NCI-H226 (cell line): ENCODE measurements at places on chromosomes 1 and 21.

- no peak for DNase-seq
Measured at GRCh38 chr1:92623187-92623778, 136.6 kb upstream of the GFI1 start.

GRCh38 chr1:187383366-187383765 lies 554.6 kb downstream of the PLA2G4A start:
- no peak for DNase-seq

DNA sequence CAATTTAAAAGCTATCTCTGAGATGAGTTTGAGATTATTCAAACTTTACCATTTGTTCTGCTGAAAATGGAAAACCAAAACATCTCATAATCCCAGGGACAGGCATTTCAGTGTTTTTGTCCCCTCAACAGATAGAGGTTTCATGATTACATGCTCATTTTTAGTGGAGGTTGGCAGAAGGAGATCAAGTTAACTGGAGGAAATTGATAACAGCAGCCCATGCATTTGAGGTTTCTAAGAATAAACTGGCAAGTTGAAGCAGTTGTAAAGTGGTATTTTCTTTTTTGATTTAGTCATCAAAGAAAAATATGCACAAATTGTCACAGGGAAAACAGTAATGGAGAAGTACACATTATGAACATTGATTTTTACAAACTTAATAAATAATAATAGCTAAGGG lies 205.8 kb downstream of the PLA2G4A start:
- no peak for DNase-seq

DNA sequence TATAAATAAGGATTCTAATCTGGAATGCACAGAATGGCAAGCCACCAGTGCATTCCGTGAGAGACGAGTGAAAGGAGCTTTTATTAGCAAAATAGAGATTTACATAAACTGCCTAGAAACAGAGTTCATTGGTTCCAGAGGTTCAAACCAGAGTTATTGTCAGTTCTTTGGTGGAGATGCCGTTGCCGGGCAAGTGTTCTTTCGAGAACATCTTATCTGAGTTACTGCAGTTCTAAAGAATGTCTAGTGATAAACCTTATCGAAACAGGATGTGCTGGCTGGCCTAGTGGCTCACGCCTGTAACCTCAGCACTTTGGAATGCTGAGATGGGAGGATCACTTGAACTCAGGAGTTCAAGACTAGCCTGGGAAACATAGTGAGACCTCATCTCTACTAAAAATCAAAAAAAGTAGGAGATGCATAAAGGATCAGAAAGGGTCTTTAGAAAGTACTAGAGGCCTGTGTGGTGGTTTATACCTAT lies 19.9 kb upstream of the EVI5 start:
- peak; percentile 99 for DNase-seq

DNA sequence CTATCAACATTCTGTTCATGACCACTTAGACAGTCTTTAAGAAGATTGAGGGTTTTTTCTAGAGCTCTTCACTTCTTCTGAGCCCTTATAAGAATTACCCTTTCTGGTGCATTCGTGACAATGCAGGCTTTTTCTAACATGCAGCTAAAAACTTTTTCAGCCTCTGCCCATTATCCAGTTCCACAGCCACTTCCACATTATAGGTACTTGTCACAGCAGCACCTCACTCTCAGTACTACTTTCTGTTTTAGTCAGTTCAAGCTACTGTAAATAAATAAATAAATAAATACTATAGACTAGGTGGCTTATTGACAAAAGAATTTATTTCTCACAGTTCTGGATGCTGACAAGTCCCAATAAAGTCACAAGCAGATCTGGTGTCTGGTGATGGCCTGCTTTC lies 284.4 kb upstream of the PKN2 start:
- no peak for DNase-seq

GRCh38 chr21:22804151-22804550 lies 1805.9 kb downstream of the NCAM2 start:
- DNase-seq: no peak

DNA sequence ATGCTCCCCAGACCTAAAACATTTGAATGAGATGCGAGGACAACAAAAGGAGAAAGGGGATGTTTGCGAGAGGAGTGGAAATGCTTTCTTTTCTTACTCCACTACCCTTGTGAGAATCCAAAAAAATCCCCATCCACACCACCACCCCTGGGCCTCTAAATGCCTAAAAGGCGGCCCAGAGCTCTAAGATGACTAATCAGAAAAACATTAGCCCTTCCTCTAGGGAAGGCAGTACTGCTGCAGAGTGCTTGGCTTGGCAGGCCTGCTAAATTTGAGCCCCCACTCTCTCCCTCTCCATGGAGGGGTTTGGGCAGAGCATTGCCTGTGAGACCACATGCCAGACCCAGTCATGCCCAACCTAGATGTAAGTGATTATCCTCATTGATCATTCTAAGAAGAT lies 347.9 kb downstream of the USH2A start:
- DNase-seq: peak; percentile 34

- no peak for DNase-seq
Measured at GRCh38 chr1:48790397-48790796, 13.7 kb upstream of the BEND5 start.

- no peak for DNase-seq
Measured at GRCh38 chr1:209756615-209757445, 977 bp downstream of the TRAF3IP3 start.

- DNase-seq: no peak
Measured at GRCh38 chr1:203136409-203137042, 9.0 kb downstream of the ADORA1 start.

DNA sequence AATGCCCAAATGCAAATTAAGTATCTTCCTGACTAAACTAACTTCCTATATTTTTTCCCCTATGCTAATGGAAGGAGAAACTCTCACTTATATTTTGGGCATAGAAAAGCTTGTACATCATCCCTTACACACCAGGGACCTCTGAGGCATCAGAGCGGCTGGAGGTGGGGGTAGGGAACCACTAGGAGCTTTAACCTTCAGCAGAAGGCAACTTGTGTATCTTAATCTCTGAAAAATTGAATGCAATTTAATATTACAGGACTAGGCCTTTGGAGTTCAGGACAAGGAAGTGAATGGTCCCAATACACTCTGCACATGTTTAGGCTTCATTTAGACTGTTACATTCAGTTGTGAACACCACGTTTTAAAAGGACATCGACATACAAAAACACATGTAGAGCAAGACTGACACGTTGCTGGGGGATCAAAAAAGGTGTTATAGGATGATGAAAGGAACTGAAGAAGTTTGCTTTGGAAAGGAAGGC lies 85.9 kb downstream of the NAV1 start:
- no peak for DNase-seq

DNA sequence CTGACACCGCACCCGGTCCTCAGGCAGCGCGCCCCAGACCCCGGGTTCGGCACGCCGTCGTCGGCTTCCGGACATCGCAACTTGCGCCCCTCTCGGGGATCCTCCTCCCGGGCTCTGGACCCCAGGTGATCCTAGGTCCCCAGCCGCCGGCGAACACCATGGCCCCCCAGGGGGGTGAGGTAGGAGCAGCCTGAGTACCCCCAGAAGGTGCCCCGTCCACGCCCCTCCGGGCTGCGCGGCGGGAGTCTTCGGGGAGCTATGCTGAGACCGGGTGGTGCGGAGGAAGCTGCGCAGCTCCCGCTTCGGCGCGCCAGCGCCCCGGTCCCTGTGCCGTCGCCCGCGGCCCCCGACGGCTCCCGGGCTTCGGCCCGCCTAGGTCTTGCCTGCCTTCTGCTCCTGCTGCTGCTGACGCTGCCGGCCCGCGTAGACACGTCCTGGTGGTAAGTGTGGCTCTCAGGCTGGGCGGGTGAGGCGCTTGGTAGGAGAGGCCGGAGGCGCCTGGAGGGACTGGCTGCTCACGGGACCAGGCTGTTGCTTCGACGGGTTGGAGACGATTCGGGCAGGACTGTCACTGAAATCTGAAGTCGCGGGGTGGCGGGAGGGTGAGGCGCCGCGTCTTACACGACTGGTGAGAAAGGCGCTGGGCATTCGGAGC lies 367 bp downstream of the WNT2B start:
- no peak for DNase-seq

GRCh38 chr1:187091666-187092065 lies 262.9 kb downstream of the PLA2G4A start:
- peak; percentile 54 for DNase-seq

DNA sequence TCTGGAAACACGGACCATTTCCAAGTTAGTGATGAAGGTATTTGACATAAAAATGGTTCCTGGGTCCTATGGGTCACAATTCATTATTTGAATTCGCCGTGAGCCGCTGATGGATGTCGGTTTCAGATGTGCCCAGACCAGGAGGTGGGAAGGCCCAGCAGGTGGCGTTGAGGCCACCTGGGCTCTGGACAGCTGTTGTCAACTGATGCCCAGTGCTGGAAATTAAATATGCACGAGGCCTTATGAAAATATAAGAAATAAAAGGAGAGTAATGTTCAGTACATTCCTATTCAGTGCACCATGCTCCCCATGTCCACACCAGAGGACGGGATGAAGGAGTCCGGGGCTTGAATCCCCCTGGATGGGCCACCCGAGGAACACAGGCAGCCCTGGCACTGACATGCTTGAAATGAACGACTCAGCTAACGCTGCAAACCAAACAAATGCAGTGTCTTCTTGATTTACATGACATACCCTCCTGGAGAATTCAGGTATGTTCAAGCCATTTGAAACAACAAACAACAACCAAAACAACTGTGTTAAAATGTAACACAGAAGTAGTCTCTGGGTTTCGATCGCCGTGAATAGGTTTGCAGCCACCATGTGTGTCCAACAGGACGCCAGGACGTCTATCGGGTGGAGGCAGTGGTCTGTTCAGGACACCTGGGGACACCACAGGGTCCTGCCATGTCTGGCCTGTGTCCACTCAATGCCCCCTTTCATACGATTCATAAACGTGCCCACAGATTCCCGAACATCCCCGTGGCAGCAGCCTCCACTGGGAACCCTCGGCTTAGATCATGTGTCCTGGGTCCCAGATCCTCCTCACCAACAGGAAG lies 6.1 kb downstream of the TFF3 start:
- DNase-seq: no peak

- no peak for DNase-seq
Measured at GRCh38 chr1:200670242-200671118, 773 bp upstream of the DDX59 start.

DNA sequence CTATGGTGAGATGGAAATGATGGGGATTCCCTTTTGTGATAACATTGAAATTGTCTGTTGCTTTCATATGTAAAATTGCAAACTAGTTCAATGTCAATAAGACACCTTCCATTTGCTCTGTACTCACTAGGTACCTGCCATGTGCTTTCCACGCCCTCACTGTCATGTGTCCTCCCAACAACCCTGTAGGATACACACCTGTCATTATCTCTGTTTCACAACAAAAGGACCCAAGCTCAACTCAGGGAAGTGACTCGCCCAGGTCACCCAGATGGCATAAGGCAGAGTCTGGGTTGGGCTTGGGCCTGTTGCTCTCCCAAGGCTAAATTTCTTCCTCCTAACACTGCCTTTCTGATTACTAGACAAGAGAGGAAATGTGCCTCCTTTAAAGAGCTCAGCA lies 45.3 kb upstream of the MCOLN3 start:
- DNase-seq: no peak

DNA sequence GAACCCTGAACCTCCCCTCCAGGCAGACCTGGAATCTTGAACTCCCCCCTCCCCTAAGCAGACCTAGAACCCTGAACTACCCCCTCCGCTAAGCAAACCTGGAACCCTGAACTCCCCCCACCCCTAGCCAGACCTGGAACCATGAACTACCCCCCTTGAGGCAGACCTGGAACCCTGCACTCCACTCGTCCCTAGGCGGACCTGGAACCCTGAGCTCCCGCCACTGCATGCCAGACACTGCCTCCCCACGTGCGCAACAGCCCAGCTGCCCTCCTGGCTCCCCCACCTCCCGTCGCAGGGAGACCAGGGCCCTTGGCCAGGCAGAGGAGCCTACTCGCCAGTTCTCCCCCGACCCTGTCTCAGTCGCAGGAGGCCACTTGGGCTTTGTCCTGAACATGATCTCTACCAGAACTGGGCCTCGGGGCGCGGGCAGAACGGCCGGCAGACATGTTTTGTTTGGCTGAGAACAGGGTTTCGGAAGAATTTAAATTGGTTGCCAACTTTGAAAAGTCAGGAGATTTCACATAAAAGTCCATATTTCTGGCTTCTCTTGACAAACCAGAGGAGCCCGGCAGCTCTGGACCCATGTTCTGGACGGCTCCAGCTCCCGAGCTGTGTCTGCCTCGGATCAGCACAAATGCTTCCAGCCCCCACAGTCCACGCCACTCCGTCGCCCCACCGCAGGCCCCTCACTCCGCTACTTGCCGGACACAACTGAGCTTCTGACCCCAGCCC lies 9.2 kb upstream of the PLEKHG5 start:
- DNase-seq: no peak

GRCh38 chr1:7915826-7916500 lies 24.7 kb downstream of the TNFRSF9 start:
- DNase-seq: no peak

DNA sequence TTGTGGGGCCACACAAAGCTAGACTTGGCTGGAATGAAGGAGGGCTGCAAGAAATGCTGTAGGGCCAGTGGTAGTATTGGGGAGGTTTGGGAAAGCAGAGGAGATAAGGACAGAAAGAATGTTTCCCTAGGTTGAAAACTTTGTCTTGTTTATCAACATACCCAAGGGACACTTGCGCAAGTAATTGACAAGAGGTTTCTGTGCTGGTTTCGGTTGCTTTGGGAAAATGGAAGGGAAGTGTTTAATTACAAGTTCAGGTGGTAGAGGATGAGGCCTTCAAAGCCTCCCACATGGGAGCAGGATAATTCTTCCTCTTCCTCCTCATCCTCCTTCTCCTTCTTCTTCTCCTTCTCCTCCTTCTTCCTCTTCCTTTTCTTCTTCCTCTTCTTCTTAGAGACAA lies 182.1 kb upstream of the LMO4 start:
- DNase-seq: no peak

DNA sequence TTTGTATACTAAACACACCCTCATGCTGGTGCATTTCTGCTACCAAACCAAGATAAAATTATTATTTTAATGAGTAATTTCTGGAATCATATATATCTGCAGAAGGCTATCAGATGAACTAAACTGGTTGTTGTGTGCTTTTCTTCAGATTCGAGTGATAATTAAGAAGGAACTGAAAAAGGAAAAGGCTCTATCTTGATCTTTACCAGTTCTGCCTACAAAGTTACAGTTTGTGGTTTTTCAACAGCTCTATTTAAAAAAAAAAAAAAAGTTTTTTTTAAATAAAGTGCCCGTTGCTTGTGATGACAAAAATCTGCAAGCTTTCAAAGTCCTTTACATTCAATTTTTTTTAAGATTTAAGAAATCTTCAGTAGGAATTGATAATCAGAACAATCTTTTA lies 13.6 kb downstream of the DENND1B start:
- no peak for DNase-seq

DNA sequence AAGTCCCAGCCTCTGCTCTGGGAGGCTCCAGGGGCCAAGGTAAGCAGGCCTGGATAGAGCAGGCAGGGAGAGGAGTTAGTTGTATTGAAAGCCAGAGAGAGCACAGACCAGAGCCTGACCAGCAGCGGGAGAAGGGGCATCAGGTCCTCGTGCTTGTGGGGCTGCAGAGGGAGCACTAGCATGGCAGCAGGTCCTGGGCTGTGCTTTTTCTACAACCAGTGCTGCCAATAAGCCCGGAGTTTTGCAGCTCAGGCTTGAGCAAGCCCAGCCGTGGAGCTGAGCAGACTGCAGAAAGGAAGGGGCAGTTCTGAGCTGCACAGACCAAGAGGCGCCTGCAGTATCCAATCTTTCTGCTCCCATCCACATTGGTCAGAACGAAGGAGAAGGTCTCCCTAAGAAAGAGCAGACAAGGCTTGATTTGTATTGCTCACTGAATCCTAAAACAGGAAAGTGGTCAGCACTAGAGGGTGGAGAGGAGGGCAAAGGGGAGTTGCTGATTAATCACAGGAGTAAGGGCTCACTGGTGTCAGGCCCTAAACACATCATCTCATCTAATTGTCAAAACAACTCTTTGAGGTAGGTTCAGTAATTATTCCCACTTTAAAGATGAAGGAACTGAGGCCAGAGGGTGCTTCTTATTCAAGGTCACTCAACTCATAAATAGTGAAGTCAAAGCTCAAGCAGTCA lies 2.7 kb downstream of the DENND2D start:
- DNase-seq: peak; percentile 18
